ENCODE measurements at places on chromosomes 2 and 18.

DNA sequence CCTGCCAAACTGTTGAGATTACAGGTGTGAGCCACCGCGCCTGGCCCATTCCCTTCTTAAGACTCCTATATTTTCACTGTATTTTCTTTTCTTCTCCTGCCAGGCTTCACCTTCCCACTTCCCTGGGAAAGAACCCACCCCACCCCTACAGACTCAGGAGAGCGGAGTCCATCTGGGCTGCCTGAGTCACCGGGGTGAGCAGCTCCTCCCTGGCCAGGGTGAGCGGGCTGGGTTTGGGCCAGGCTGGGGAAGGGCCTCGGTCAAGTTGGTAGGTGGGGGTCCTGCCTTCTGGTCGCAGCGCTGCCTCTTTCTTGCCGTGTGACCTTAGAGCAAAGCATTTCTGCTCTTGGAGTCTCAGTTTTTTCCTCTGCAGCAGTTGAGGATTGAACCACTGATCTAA lies 2.1 kb upstream of the GAREM2 start:
- DNase-seq = no peak

DNA sequence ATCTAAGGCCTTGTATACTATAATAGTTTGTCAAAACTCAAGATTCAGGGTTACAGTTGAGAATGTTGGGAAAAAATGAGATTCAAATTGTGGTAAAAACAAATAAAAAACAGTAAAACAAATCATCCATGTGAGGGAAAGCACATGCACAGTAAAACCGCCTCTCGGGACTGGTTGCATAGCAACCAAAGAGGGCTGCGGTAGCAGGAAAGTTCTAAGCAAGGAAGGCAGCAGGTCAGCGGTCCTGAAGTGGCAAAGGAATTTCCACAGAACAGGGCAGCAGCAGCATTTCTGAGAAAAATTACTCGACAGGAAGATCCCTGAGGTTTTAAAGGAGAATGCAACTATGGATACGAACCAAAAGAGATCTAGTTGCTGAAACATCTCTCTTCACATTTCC lies 93.7 kb downstream of the DYNAP start:
- no peak for DNase-seq

DNA sequence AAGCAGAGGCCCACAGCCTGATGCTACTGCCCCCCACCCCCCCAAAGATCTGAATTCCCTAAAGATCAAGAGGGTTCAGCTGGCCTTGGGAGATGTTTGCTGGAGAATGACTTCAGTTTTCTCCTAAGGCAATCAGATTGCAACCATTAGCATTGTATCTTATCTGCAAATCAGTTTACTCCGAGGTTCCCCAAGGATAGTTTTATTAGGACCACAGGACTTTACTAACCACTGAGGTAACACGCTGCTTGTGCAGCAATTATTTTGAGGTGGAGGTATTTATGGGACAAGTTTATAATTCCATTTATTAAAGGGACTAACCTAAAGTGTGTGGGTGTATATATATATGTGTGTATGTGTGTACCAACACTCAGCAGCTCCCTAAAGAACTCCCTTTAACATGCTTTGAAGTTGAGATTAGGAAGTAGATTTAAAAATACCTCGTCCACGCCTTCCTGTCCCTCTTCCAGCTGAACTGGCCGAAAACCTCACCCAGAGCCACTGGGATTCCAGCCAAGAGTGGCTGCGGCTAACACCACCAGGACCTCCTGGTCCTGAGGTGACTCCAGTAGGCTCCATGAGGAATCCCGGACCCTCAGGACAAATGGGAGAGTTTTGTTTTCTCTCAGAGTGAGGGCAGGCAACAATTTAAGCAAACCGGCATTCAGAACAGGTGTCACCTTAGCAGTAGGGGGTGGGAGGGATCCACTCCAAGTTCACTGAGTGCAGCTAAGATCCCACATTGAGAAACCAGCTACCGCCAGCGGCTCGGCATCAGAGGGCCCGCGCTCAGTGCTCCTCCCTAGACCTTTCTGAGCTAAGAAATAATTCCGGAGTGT lies 3.0 kb upstream of the DLX1 start:
- no peak for DNase-seq

GRCh38 chr2:165560377-165560988 lies 91.0 kb downstream of the CSRNP3 start:
- no peak for DNase-seq

- DNase-seq = no peak
Measured at GRCh38 chr2:191933307-191934105, 86.6 kb upstream of the CAVIN2 start.

- no peak for DNase-seq
Measured at GRCh38 chr18:46621111-46621766, 35.8 kb downstream of the LOXHD1 start.

DNA sequence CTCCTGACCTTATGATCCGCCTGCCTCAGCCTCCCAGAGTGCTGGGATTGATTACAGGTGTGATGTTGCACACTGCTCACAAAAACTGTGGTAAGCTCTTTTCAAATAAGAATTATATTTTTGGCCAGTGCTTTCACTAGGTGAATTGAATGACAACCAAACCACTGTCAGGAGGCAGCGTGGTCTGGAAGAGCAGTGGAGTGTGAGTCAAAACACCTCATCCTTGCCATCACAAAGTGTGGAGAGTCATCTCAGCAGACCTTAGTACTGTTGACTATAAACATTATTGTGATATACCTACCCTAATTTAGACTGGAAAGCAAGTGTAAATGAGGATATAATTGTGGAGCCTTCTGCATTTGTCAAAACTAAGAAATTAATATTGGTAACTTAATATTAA lies 61.3 kb downstream of the UBE2E3 start:
- no peak for DNase-seq

GRCh38 chr18:57649556-57650500 lies 28.2 kb upstream of the NARS1 start:
- no peak for DNase-seq

- DNase-seq = no peak
Measured at GRCh38 chr2:138247302-138247701, 254.3 kb upstream of the SPOPL start.

DNA sequence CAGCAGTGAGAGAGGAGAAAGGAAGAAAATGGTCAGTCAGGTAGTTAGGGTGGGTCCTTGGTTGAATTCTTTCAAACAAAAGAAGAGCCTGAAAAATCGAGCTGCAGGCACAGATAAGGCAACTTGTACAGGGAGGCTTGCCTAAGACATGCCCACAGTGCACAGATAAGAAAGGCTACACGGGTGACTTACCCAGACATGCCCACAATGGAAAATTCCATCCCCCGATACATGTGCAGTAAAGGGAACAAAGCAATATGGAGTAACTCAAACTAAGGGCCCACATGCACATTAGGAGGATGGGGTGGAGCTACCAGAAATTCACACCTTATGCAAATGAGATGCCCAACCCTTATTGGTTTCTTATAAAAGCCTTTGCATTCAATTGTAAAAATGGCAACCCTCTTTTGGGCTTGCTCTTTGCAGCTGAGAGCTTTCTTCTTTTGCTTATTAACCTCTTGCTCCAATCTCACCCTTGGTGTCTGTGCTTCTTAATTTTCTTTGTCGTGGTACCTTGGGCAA lies 110.3 kb upstream of the RMP24 start:
- DNase-seq = no peak

Measured in stomach (tissue), 19 donors.